ENCODE measurements at places on chromosomes 5 and 9.

DNA sequence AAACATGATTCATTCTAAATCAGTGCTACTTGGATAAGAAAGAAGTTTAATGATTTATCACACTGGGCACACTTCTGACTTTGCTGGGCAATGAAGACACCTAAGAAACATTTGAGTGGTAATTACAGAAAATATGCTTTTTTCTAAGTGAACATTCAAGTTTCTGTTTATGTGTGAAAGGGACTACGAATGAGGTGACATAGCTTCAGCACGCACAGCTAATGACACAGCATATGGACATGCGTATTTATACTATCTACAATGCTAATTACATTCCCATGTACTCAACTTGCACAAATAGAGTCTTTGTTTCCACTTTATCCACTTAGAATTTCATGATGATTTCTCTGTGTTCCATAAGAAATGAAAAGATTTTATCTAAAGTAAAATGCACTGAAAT lies 40.6 kb downstream of the FREM1 start:
- no peak for DNase-seq

GRCh38 chr5:150222906-150223305 lies 33.0 kb downstream of the SLC6A7 start:
- DNase-seq, result no peak

DNA sequence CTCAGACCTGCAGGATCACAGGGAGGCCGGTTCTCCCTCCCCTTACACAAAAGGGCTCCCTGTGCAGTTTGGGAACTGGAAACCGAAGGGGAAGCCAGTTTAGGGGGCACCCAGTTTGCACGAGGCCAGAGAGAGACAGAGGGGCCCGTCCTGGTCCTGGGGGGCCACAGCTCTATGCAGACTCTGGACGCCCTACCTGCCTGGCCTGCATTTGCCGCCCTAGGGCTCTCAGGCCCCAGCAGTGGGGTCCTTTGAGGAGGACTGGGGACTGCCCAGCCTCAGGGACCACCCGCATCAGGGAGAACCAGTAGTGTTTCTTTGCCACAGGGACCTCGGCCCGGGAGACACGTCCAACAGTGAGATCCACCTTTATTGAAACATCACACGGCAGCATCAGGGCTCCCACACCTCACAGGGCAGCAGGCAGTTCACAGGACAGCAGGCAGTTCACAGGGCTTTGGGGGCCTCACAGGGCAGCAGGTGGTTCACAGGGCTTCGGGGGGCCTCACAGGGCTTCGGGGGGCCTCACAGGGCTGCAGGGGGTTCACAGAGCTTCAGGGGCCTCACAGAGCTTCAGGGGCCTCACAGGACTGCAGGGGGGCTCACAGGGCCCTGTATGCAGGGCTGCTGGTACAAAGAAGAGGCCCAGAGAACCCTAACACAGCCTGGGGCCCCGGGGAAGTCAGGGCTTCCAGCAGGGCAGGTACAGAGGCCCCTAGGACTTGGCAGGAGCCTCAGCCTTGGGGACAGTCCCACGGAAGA lies 648 bp upstream of the NSMF start:
- DNase-seq, result no peak

DNA sequence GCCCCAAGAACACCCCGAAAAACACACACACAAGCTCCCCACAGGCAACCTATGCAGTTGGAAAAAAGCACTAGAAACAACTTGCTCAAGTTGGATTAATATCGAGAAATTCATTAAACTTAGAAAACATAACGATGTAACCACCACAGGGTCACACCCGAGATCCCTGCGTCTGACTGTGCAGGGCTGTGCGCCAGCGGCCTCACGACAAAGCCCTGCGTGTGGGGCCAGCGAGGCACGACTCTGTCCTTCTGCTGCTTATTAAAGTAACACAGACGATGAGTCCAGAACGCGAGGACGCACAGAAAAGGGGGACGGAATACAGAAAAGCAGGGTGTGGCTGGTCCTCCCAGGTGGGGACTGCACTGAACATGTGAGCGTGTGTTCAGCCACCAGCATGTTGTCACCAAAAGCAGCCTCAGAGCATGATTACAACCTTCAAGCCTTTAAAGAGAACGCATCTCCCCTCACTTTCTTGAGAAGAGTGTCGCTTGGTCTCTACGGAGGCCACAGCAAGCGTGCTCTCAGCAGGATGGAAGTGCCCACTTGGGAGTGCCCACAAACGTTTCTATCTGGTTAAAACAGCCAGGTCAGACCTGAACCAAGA lies 14.4 kb downstream of the SLC12A7 start:
- no peak for DNase-seq
